Stimulated activated CD4-positive, alpha-beta T cell treated with anti-CD3 and anti-CD28 coated beads, TNF-alpha, amount 100 ng/mL, for 1 hour (primary cell): ENCODE measurements at places on chromosomes 2 and 18.

- DNase-seq = no peak
Measured at GRCh38 chr2:134671513-134671912, 47.3 kb downstream of the TMEM163 start.

DNA sequence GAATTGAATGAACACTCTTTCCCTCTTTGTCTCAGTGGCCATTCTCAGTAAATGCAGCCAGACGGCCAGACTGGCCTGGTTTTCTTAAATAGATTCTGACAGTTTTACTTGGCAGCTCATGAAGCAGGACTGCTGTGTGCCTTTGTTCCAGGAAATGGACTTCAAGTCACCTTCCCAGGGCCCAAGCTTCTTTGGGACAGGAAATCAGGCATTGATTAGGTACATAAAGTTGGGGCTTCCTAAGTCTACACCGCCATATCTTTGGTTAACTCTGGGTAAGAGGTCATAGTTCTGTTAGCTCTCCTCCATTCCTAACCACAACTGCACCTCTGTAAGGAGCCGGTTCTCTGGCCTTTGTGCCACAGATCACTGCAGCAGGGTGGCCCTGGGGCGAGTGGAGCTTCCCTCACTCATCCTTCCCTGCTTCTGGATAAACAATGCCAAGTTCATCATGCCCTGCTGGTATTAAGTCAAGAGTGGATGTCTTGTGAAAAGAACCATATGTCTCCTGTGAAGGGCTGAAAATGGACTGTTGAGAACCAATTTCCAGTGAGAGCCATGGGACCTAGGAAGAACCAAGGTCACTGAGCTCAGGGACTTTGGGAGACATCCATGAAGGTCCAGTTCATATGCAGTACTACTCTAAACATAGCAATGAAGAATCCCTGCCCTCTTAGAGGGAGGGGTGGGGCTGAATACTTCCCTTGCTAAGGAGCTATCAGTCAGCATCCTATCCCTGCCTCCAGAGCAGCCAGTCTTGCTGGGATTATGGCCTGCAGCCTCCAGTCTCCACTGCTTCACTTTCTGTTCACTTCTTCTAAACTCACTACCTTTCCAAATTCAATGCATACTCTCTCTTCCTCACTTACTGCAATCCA lies 122.6 kb upstream of the XPO1 start:
- no peak for DNase-seq

DNA sequence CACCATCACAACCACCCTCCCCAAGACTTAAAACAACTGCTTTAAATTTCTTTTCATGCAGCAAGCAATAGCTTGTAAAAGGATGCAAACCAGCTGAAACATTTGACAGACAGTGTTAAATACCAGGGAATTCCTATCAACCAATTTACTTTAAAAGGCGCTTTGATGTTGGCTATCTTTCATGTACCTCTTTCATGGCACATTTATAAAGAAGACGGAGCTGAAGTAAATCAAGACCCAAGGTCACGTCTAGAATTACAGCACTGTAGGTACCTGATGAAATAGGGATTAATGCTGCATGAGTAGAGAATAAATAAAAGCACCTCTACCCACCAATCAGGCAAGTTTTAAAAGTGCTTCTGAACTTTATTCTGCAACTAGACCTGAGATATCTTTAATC lies 78.9 kb downstream of the SRBD1 start:
- no peak for DNase-seq

GRCh38 chr2:65666156-65666725 lies 233.8 kb upstream of the SPRED2 start:
- DNase-seq = no peak

DNA sequence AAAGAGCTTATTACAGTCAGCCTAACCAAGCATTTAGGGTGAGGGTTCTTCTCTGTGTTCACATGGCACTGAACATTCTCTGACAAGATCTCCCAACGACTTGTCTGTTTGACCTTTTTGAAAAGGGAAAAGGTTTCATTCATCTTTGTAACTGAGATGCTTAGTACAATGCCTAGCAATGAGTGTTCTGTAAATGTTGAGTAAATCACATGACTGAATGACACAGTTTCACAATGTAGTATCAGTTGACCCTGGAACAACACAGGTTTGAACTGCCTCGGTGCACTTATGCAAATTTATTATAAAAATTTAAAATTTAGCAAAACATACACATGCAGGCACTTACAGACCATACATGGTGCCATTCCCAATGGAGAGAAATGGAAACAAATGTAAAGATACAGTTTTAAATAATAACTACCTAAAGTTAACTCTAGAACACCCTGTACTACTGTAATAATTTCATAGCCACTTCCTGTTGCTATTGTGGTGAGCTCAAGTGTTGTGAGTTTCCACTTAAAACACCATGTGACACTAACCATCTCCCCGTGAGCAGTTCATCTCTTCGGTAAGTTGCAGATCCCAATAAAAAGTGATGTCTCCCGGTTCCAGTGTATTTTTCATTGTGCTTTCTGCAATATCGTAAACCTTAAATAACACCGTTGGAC lies 34.1 kb upstream of the VWC2L start:
- DNase-seq = no peak

GRCh38 chr2:232931636-232932035 lies 61.6 kb downstream of the SNORC start:
- no peak for DNase-seq

DNA sequence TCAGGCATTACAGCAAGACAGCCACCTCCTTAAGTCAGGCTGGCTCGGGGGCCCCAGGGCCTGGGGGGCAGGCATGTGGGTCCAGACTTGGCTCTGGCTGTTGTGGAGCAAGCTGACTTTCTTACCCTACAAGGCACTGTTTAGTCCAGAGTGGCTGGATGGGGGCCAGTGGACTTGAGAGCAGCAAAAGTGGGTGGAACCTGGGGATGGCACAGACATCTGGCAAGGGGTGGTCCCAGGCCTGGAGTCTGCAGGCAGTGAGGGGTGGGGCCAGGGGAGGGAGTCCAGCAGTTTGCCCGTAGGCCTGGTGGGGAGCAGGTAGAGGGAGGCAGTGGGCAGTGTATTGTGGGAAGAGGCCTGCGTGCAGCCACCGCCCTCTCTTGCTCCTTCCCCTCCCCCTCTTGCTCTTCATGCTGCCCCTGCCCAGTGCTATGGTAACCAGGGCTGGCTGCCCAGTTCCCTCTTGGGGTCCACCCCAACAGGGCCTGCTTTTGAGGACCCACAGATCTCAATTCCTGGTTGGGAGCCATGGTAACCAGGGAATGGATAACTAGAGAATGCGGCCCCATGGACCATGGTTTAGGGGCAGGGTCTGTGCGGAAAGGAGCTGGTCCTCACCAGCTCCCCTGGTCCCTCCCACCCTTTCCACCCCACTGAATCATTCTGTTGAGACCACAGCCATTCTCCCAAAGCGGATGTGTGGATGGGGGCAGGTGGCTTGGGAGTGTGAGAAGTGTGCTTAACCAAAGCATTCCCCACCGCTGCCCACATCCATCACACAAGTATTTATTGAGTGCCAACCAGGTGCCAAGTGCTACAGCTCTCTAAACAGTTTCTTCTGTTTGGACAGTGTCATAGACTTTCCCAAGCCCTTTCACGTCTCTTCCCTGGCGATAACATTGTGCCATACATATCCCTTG lies 19.3 kb downstream of the SPEG start:
- no peak for DNase-seq

DNA sequence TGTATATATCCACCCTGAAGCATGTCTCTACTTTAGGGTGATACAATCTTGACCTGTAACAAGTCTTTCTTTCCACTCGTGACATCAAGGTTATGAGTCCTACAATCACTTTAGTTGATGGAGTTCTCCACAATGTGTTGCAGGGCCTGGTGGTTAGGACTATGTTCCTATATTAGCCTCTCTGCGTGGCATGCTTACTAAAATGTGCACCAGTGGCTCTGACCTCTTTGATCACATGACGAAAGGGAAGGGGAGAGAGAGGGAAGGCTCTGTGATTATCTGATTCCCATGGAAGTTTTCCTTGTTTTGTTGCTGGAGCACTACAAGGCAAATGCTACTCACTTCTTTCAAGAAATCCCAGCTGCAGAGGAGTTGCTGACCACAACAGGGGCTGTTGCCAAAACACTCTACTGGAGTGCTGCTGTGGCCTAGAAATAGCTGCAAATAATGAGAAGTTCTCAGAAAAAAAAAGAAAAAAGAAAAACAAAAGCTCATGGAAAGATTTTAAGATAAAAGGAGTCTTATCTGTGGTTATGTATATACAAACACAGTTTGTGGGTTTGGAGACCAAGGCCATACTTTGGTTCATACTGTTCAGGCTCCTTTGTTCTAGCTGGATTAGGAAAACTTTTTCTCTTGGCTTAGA lies 272.8 kb upstream of the MMADHC start:
- DNase-seq = no peak

DNA sequence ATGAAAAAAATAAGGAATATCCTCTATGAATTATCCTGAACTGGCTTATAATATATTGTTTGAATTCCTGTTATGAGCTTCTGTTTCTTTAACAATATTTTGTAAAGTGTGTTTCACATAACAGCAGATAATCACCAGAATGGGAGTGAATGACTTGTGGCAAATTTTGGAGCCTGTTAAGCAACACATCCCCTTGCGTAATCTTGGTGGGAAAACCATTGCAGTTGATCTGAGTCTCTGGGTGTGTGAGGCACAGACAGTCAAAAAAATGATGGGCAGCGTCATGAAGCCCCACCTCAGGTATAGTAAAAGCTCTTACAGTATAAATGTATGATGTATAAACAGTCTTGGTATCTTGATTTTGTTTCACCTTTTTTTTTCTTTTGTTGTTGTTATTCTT lies 5.9 kb downstream of the GEN1 start:
- no peak for DNase-seq

- no peak for DNase-seq
Measured at GRCh38 chr2:183996825-183997793, 601.2 kb upstream of the ZNF804A start.

GRCh38 chr18:55302167-55302833 lies 285.7 kb downstream of the TCF4 start:
- DNase-seq = no peak

DNA sequence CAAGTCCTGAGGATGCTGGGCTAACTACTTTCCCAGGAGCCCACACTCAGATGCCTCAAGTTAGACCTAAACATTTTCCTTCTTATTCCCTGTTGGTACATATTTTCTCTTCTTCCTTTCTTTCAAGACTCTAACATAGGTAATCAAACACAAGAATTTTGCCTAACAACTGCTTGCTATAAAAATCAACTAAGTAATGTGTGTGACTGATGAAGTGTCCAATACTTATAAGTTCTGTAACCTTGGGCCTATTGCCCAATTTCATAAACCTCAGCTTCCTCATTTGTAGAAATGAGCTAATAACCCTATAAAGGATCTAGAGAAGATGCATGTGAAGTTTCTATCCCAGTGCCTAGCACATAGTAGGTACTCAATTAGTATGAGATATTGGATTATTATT lies 31.6 kb upstream of the PIK3C3 start:
- DNase-seq = no peak

- DNase-seq = no peak
Measured at GRCh38 chr2:140014204-140014546, 1234.0 kb upstream of the NXPH2 start.

- DNase-seq = no peak
Measured at GRCh38 chr2:146461068-146461467, 1383.8 kb upstream of the ACVR2A start.

GRCh38 chr18:54169431-54170403 lies 54.8 kb downstream of the MBD2 start:
- no peak for DNase-seq

- no peak for DNase-seq
Measured at GRCh38 chr2:231469583-231469950, 5.3 kb upstream of the NCL start.

- no peak for DNase-seq
Measured at GRCh38 chr18:48803518-48803917, 147.2 kb downstream of the SMAD7 start.

GRCh38 chr2:216632952-216633615 lies at the start of gene IGFBP2:
Gene IGFBP2, plus strand, starts transcription at chr2:216633420. Its CDS starts 104 bp downstream, at chr2:216633524.
- no peak for DNase-seq

- DNase-seq = no peak
Measured at GRCh38 chr2:43515807-43516497, 79.9 kb downstream of the THADA start.

GRCh38 chr2:186303091-186303490 lies 183.0 kb upstream of the ZC3H15 start:
- DNase-seq = no peak

GRCh38 chr2:161913865-161914264 lies 160.2 kb downstream of the DPP4 start:
- no peak for DNase-seq

DNA sequence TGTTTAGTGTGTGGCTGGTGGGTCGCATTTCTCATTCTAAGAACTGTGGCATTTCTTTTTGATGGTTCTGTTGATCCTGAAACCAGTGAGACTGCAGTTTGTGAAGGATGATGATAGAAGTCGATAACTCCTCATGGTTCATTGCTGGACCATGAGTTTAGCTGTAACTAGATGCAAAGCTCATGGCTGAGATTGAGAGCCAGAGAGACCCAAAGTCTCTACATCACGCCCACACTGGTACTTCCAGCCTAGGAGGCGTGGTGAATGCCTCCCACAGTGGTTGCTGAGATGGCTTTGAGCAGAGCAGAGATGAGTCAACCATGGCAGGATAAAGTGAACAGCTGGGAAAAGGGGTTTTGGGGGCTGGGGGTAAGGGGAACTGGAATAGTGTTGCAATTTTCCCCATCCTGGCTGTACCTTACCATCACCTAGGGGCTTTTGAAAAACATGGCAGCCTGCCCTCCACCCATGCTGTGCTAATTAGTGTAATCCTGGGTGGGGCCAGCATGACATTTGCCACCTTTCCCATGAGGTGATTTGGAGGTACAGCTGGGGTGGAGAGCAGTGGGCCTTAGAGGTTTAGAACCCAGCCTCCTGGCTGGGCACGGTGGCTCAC lies 24.1 kb downstream of the INPP4A start:
- no peak for DNase-seq

DNA sequence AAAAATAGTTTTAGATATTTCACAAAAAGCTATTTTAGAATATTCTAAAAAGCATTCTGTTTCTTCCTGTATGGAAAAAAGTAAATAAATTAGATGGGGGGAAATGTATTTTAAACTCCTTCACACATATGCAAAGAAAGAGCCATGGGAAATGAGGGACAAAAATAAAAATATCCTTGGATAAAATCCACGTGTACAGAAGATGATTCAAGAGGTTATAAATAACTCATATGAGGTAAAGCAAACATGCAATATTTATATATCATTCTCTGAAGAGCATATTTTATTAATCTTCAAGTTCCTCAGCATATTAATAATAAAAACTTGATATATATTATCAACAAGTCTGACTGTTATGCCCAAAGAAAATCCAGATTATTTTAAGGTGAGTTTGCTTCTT lies 8.8 kb upstream of the GFPT1 start:
- DNase-seq = no peak

GRCh38 chr2:13308989-13309388 lies 592.3 kb downstream of the TRIB2 start:
- DNase-seq = no peak

- DNase-seq = no peak
Measured at GRCh38 chr2:145682546-145683157, 1162.7 kb upstream of the ZEB2 start.
